ENCODE measurements at places on chromosomes 2 and 18.

- DNase-seq: no peak
Observed at GRCh38 chr2:54551123-54551756, 95.1 kb downstream of the SPTBN1 start.

DNA sequence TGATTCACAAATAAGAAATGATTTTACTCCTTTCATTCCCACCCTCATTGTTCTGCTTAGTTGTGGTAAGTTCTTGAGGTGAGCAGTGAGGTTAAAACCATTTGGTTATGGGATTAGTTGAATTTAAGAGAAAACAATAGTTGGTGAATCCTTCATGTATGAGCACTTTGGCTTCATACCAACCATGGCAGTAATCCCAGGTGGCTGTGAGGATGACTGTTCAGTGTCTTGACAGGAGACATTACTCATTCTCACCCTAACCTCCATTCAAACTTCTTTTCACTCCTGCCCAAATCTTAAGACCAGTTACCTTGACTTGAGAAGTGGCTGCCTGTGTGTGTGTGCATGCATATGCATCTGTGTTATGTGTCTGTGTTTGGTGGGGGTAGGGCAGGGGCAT is 143.1 kb downstream of the SETBP1 start:
- peak; percentile 18 for DNase-seq

- DNase-seq: no peak
Observed at GRCh38 chr18:28359176-28359575, 182.2 kb upstream of the CDH2 start.

- no peak for DNase-seq
Observed at GRCh38 chr18:48950536-48951447, at the start of gene SMAD7. Gene SMAD7, minus strand, starts transcription at chr18:48950965. Its CDS starts 541 bp downstream, at chr18:48950424.

DNA sequence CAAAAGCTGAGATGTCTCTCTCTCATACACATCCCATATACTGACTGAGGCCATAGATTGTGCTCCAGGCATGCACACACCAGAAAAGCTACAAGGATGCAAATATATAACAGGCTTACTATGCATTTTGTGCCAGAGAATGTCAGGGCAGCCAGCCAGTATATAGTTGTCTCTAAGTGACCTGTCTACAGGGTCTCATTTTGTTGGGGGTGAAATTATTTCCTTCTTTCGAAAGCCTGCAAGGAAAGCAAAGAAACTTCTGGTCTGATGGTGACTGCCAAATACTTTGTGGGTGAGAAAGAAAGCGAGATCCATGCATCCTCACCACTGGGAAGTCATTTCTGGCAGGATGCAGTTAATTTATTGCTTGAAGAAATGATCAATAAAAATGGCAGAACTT is 70.2 kb downstream of the CDCA7 start:
- DNase-seq: no peak

- DNase-seq: no peak
Observed at GRCh38 chr2:163191372-163191771, 352.8 kb upstream of the KCNH7 start.

- no peak for DNase-seq
Observed at GRCh38 chr2:74702001-74702715, 48.1 kb downstream of the SEMA4F start.

DNA sequence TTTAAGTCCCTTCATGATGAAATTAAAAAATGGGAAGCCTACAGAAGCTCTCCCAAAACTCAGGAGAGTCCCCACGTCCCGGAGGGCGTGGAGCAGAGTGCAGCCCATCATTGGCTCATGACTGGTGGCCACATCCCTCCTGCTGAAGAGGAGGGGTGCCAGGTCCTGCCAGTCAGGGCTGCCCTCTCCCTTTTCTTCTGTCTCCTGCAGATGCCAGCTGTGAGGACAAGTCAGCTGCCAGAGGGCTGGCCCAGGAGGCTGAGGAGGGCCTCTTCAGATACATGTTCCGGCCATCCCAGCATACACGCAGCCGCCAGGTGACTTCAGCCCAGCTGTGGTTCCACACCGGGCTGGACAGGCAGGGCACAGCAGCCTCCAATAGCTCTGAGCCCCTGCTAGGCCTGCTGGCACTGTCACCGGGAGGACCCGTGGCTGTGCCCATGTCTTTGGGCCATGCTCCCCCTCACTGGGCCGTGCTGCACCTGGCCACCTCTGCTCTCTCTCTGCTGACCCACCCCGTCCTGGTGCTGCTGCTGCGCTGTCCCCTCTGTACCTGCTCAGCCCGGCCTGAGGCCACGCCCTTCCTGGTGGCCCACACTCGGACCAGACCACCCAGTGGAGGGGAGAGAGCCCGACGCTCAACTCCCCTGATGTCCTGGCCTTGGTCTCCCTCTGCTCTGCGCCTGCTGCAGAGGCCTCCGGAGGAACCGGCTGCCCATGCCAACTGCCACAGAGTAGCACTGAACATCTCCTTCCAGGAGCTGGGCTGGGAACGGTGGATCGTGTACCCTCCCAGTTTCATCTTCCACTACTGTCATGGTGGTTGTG is 2.6 kb downstream of the INHA start:
- no peak for DNase-seq

- no peak for DNase-seq
Observed at GRCh38 chr2:55518841-55519165, 715 bp upstream of the CFAP36 start.

- DNase-seq: no peak
Observed at GRCh38 chr2:144030791-144031190, 489.1 kb downstream of the ZEB2 start.

DNA sequence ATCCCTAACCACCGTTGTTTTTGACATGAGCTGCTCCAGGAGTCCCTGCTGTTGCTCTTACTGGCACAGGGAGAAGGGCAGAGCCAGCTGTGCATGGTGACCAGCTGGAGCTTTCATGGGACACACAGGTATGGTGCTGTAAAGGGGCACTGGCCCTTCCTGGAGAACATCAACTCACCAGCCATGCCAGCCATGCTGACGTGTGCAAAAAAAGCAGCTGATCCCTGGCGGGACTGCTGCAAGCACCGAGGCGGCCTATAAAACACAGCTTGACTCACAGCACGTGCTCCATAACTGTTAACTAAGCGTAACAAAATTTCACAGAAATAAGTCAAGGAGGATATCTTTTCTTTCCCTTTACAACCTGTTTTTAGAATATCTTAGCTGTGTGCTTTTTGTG is 165.1 kb downstream of the TMEM163 start:
- no peak for DNase-seq

DNA sequence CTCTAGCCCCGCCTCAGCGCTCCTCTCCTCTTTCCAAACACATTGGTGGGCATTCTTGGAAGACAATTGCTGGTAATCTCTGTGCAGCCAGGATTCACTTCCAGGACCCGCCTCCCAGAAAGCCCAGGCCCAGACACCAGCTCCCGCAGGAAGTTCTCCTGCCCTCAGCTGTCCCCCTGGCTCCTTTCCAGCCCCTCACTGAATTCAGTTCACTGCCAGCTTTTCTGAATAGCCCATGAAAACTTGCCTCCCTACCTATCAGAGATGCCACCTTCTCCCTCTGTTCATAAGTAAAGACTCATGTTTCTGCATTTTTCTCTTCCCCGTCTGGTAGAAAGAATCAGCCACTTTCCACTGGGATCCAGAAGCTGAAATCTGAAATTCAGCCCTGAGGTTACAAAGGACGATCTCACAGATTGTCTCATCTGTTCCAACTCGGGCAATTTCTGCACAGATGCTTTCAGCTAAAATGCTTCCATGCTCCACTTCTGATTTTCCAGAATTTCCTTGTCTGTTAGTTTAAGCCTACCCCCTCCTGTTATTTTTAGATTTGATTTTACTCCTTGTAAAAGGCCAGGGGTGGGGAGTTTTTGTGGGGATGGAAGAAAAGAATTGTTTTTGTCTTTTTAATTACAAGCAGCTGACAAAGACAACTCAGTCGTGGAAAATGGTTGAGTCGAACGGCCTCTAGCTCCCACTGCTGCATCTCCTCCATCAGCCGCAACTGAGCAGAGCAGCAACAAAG is 98.1 kb downstream of the SP3 start:
- no peak for DNase-seq

- no peak for DNase-seq
Observed at GRCh38 chr2:31108561-31109286, 29.5 kb downstream of the GALNT14 start.

DNA sequence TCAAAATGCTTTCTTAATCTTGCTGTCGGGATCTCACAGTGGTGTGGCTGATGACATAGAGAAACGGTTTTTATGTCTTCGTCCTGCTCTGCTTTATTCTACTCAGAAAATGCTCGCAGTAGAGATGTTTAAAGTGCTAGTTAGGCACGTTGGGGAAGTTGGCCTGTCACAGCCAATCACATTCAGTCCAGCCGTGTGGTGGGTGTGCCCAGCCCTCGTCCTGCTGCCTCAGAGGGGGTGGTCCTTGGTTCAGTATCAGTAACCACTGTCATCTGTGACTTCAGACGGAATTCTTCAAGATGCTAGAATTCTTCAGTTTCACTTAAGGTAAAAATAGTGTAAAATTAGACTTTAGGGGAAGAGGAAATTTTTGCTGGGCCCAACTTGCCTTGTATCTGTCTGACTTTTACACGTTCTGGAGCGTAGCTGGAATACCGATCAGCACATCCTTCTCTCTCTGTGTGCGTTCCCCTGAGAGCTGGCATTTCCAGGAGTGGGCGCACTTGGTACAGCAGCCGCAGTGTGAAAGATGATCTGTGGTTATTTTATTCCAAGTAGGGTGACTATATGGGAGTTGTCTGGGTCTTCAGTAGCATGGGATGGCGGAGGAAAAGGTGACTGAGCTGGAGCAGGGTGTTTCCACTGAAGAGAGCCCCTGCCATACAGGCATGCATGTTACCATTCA is 18.5 kb downstream of the TRAF3IP1 start:
- no peak for DNase-seq

- DNase-seq: no peak
Observed at GRCh38 chr2:69962986-69963730, 1.7 kb upstream of the ASPRV1 start.

GRCh38 chr2:188382107-188382506 is 90.4 kb downstream of the GULP1 start:
- no peak for DNase-seq

DNA sequence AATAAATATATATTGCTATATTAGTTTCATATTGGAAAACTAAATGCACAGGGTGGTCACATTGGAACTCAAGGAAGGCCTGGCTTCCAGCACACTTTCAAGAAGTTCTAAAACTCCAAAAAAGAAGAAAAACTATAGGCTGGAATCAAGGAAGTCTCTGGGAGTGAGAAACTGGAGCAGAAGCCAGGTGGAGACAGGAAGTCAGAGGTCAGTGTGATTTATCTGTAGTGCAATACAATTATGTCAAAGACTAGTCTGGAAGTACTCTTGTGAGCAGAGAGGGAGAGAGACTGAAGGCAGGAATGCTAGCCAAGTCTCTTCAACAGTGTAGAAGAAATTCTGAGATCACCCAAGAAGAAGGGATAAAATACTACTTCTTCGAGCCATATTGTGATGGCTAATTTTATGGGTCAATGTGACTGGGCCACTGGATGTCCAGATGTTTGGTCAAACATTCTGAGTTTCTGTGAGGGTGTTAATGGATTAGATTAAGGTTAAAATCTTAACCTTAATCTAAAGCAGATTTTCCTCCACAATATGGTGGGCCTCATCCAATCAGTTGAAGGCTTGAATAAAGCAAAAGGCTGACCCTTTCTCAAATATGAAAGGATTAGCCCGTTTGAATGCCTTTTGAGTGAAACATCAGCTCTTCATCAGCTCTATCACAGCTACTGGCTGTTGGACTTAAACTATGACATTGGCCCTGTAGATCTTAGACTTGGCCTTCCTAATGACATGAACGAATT is 208.0 kb downstream of the TDRD15 start:
- no peak for DNase-seq

- no peak for DNase-seq
Observed at GRCh38 chr2:12861344-12861930, 144.7 kb downstream of the TRIB2 start.

DNA sequence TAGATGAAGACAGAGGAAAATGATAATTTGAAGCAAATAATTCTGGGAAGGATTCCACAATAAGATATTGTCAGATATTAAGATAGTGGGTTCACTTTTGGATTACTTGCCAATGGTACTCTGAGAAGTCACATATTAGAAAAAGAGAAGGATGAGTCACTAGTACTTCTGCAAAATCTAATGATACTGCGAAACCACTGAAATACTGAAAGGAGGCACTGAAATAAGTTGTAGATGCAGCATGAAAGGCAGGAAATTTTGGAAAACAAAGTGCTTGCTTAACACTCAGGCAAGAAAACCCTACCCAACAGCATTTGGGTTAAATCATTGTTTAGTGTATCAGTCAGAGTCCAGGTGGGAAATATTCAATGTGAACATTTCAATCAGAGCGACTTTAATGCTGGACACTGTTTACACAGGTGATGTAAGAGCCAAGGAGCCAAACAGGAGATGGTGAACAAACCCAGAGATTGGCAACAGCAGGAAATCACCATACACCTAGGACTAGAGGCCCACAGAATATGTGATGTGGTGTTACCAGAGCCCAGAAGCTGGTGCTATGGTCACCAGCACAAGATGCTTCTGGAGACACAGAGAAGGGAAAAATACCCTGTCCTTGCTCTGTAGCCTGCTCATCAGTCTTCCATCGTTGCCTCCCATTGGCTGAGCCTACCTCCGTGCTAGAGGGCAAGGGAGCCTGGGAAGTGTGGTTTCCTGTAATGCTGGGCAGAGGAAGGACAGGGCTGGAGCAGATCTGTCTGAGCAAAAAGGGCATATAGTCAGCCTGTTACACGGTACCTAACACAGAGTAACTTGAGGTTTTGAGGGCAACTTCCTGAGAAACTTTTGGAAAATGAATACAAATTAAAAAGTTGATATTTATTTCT is 204.7 kb upstream of the ITGA4 start:
- DNase-seq: no peak

GRCh38 chr2:151780938-151781337 is 46.7 kb upstream of the NEB start:
- DNase-seq: no peak

GRCh38 chr18:2147476-2148230 is 423.7 kb downstream of the METTL4 start:
- no peak for DNase-seq

GRCh38 chr2:119691651-119692245 is 12.7 kb downstream of the TMEM177 start:
- no peak for DNase-seq

GRCh38 chr2:88265352-88266303 is 95.5 kb downstream of the THNSL2 start:
- no peak for DNase-seq

GRCh38 chr2:177669625-177670330 is 277.2 kb downstream of the AGPS start:
- no peak for DNase-seq

GRCh38 chr2:66237803-66238379 is 197.0 kb upstream of the MEIS1 start:
- DNase-seq: no peak

DNA sequence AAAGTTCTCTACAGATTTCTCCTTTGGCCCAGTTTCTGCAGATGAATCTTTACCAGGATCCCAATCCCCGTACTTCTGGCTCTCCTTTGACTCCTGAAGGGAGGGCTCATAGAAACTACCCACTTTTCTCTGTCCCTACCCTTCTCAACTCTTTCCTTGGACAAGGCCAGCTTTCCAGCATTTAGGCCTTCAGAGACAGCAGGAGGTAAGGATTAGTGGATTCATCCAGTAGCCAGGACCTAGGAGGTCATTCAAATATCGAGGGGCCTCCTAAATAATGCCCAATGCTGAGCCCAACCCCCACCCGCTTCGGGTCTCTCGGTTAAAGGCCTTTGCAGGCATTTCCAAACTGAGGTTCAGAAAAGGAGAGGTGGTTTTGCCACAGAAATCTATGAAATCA is 4.8 kb upstream of the ZNF532 start:
- DNase-seq: no peak

- DNase-seq: no peak
Observed at GRCh38 chr2:97798416-97798815, 85.0 kb downstream of the ZAP70 start.
